ENCODE measurements at places on chromosomes 11 and 22.

DNA sequence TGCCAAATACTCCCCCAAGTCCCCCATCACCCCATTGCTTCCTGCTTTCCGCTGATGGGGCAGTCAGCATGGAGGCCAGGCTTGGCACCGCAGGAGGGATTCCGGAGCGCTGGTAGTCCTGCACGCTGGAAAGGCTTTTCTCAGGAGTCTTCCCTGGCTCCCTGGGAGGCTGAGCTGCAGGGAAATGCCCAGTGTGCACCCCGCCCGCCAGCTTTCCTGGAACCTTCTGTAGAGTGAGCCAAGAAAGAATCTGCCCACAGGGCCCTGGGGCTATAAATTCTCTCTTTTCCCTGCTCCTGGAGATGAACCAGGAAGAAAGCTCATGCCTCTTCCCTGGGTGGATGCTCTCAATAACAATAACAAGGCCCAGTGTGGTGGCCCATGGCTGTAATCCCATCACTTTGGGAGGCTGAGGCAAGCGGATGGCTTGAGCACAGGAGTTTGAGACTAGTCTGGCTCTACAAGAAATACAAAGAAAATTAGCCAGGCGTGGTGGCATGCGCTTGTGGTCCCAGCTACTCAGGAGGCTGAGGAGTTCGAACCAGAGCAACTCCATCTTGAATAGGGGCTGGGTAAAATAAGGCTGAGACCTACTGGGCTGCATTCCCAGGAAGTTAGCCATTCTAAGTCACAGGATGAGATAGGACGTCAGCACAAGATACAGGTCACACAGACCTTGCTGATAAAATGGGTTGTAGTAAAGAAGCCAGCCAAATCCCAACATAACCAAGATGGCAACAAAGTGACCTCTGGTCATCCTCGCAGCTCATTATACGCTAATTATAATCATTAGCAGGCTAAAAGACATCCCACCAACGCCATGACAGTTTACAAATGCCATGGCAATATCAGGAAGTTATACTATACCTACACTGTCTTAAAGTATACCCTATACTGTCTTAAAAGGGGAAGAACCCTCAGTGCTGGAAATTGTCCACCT lies 46.4 kb upstream of the FTH1 start:
- no peak for DNase-seq

DNA sequence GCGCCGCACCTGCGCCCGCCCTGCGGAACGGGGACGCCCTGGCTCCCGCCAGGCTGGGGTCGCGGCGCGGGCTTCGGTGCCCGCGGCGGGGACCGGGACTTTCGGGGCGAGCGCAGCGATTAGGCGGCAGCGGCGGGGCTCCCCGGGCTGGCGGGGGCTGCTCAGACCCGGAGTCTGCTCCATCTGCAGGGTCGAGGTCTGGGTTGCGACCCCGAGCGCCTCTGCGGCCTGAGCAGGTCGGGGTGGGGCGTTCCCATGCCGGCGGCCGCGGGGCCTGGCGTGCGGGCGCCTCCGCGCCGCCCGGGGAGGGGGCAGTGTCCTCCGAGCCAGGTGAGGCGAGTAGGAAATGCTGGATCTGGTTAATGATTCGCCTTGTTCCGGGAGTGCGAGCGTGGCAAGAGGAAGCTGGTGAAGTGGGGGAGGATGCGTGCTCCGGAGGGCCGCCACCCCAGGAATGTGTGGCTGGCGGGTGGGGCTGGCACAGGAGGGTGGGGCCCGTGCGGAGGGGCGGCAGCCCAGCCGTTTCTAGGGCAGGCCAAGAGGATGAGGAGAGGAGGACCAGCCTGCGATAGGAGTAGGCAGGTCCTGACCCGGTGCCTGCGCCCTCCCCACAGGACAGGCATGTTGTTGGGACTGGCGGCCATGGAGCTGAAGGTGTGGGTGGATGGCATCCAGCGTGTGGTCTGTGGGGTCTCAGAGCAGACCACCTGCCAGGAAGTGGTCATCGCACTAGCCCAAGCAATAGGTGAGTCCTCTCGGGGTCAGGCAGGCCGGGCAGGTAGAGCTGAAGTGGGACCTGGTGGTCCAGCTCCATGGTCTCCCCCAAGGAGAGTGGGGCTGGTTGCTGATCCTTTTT lies 606 bp downstream of the RASSF7 start:
- DNase-seq, result no peak

DNA sequence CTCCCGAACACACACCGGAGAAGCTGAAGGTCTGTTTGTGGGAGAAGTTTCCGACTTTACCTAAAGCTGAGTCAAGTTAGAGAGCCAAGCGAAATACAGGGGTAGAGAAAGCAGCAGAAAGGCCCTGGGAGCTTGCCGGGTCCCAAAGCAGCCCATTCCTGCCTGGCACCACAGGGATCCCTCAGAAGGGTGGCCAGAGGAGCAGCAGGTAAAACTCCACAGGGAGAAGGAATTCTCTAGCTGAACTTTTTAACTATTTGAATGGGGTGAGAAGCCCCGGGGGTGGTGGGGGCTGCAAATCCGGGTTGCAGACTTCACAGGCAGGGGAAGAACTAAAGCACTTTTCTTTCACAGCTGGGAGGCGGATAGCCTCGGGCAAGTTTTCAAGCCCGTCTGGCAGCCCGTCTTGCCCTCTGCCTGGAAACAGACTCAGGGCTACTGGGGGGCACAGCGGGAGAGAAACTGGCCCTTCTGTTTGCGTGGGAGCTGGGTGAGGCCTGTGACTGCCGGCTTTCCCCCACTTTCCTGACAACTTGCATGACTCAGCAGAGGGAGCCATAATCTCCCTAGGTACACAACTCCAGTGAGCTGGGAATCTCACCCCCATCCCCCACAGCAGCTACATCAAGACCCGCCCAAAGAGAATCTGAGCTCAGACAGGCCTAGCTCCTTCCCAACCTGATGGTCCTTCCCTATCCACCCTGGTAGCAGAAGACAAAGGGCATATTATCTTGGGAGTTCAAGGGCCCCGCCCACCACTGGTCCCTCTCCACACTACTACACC lies 311.0 kb downstream of the SBF2 start:
- DNase-seq, result no peak

DNA sequence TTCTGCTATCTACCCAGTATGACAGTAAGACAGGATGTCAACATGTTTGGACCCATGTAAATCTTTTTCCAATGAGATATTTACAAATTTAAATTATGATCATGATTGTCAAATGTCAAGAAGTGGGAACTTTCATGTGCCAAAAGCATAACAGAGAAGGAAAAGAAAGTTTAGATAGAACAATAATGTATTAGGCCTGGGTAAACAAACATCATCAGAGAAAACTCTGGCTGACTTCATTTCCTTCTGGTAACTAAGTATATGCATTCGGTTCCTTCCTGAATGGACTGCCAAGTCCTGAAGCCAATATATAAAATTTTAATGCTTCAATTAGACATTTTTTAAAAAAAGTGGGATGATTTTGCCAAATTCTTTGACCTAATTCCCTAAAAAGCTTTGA lies 16.5 kb downstream of the RNF141 start:
- DNase-seq, result no peak

- no peak for DNase-seq
Observed at GRCh38 chr22:35631597-35631996, 14.5 kb upstream of the MB start.

GRCh38 chr22:33049119-33049729 lies 9.0 kb downstream of the SYN3 start:
- DNase-seq, result peak; percentile 25

Measured in T-cell (primary cell).